ENCODE measurements at places on chromosomes 5 and 9.
A peak's percentile ranks its signal among the peaks of the same experiment; 100 is the strongest.

GRCh38 chr5:111772456-111773122, 15.6 kb upstream of the NREP start:
- DNase-seq: no peak

DNA sequence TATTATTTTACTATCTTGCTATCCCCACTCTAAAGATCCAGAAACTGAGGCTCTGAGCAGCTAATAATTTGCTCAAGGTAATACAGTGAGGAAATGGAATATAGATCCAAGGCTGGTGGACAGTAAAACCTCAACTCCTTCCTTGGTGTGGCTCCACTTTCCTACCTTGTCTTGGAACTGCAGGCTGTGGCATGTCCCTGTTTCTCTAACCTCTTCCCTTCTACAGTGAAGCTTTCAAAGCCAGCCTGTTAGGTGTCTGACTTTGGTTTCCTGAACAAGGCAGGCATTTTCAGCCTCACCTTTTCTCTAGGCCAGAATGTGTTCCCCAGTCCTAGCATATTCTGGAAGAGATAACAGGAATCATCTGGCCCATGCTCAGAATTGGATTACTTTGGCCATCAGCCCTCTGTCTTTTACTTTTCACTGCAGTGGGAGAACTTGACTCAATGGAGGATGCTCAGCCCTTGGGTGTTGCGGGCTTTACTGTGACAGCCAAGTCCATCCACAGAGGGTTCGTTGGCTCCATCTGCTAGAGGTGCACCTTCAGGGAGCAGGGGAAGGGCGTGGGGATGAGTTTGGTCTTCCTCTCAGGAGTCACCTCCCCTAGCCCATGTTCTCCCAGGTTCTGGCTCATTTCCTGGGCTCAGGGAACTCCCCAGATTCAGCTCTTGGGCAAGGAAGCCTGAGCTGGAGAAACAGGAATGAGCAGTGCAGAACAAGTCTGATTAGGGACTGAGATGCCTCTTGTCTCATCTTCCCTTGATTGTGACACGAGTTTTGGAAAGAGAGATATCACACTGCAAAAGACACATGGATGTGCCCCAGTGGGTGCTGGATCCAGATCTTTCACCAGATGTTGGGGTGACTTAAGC, 1.1 kb downstream of the NIPAL4 start:
- no peak for DNase-seq

DNA sequence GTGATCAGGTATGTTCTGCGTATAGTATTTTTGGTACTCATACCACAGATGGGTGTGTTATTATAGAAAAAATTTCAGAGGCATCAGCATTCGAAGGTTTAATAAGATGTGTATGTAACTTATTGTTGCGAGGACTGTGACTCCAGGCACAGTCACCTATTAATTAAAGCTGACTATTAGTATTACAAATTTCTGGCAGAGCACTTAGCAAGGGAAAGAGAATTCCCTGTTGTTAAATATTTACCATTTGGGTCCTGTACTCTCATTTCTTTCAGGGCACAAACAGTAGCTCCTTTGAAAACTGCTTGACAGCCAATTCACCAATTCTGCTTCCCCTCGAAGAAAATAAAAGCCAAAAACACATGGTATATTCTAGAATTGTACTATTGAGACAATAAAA, 653.8 kb downstream of the ELAVL2 start:
- no peak for DNase-seq

DNA sequence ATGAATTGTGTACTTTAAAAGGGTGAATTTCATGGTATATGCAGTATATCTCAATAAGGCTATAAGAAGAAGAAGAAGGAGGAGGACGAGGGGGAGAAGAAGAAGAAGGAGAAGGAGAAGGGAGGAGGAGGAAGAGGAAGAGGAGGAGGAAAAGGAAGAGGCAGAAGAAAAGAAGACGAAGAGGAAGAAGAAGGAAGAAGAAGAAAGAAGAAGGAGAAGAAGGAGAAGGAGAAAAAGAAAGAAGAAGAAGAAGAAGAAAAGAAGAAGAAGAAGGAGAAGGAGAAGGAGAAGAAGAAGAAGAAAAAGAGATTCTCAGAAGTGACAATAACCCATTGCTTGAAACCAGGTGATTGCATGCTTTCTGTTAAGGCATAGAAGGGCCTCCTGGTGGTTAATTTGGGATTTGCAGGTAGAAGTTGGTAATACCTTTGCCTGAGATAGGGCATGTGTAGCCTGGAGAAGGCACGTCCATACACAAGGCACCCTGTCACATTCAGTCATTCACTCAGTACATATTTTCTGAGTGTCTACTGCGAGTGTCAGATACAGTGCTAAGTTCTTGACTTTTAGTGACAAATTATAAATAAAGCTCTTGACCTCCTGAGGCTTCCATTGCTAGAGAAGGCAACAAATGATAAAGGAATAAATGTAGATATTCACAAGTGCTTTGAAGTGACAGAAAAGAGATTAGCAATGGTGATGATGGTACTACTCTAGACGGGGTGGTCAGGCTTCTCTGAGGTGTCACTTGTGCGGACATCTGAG, 231.3 kb downstream of the NPR3 start:
- DNase-seq: no peak

DNA sequence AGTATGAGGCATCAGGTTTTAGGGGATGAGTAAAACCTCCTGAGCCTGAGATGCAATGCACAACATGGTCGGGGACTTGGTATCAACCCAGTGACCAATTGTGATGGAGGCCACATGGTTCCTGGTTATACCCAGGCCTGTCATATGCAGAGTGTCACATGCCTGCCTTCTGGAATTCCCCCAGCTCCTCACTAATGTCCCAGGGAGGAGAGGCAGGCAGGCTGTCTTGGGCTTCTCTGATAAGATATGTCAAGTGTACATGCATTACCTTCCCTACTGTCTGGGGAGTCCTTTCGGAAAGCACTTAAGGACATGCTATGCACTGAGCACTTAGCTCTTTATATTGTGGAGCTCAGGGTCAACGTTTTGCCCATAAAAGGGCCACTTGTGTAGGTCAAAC, 14.2 kb upstream of the PALM2AKAP2 start:
- DNase-seq: no peak

DNA sequence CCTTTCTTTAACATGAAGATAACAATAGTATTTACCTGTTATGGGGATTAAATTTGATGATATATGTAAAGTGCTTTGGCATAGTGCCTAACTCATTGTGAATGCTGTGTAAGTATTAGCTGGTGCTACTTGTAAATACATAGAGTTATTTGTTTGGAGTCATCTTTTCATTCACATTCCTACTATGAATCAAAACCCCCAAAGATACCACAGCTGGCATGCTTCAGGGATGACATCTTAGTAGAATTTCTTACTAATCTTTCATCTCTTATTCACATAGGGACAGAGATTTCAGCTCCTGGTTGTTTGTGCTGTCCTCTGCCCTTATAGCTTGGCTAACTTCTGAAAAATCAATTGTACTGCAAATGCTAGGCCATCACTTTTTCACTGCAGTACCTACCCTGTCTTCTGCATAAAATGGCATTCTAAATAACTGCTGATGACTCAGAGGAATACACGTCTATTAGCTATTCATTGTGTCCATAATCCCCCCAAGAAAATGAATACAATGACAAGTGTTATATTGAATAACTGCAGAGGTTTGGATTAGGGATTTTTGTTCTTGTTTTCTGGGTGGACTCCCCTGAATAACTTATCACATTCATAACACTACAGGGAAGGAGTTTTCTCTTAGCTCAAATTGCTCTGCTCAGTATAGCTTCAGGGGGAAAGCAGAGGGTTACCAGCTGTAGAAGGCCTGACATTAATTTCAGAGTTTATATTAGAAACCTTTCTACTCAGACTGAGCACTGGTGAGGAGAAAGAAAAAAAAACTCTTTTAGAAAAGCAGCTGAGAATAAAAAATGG, 192.2 kb upstream of the C9orf72 start:
- no peak for DNase-seq

- DNase-seq: no peak
These were observed 67.2 kb downstream of the MRPL36 start for GRCh38 chr5:1732238-1732941.

DNA sequence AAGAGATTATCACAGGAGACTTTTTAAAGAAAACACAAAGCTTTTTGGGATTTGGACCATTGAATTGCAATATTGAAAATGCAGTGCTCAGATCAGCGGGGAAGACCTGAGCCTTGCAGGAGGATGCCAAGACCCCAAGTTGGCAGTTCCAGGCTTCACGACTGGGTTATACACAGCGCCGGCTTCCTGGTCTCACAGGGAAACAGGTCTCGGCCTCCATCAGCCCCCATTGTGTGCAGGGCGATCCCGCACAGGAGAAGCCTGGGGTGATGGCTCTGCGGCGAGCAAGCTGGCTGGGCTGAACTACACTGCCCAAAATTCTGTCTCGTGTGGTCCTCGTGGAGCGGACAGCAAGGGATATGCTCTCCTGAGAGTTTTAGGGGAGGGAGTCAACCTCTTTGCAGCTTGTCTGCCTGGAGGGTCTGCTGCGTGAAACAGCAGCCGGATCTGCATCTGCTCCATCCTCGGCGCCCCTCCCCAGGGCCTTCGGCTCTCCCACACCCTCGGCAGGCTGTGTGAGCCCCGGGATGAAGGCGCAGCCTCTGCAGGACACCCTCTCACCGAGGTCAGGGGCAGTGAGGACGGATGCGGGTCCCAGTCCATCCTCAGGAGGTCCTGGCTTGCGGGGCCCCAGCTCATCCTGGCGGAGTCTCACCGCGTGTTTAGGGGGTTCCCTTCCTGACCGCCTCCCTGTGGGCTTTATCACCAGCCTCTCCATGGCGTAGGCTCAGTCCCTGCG, 60.6 kb downstream of the NSUN2 start:
- no peak for DNase-seq

DNA sequence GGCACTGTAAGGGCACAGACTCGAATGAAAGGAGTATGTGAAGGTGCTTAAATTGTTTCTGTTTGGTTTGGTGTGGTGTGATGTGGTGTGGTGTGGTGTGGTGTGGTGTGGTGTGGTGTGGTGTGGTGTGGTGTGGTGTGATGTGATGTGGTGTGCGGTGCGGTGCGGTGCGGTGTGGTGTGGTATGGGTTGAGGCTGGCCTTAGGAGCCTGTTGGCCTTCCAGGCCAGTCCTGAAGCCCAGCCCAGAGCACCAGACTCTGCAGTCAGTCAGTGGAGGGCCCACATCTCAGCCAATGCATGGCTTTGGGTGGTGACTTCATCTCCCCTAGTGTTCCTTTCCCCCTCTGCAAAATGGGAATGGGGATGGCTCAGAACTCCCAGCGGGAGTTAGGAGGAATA, 85.8 kb downstream of the KCNIP1 start:
- DNase-seq: no peak

DNA sequence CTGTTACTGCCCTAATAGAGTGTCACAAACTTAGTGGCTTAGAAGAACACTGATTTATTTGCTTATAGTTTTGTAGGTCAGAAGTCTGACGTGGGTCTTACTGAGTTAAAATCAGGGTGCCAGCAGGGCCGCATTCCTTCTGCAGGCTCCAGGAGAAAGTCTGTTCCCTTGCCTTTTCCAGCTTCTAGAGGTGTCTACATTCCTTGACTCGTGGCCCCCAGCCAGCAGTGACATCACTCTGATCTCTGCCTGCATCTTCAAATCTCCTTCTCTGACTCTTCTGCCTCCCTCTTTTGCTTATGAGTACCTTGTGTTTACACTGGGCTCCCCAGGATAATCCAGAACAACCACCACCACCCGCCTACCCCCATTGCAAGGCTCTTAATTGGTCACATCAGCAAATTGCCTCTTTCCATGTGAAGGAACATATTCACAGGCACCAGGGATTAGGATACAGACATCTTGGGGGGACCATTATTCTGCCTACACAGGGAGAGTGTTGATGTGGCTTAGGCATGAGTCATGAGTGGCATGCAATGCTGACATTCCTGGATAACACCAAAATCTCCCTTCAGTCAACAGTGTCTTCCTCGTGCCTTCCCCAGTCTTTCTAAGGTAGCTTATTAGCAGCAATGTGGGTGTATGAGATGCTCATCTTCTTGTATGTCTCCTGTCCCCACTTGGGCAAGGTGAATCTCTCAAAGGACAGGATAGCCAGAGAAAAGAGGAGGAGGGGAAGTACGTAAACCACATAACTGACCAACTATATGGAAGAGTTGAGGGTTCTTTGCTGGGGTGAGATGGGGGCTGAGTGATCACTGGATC, 24.4 kb downstream of the CYFIP2 start:
- no peak for DNase-seq

DNA sequence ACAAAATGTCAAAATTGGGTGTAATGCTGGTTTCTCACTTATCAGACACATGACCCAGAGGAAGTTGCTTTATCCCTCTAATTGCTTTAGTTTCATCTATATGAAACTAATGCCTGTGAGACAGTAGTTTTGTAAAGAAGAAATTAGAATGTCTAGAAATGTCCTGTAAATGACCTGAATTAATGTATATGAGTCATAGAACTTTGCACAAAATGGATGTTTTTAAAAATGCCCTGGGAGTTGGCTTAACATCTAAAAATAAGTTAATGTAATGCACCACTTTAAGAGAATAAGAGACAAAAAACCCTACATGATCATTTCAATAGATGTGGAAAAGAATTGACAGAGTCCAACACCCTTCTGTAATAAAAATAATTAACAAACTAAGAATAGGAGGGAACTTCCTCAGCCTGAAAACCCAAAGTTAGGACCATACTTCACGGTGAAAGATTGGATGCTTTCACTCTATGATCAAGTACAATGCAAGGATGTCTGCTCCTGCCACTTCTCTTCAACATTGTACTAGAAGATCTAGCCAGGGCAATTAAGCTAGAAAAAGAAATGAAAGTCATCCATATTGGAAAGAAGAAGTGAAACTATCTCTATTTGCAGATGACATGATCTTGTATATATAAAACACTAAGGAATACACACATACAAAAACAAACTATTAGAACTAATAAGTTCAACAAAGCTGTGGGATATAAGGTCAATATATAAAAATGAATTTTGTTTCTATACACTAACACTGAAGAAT, 117.9 kb downstream of the MELK start:
- DNase-seq: no peak

GRCh38 chr5:125558016-125558415, 811.6 kb upstream of the ZNF608 start:
- no peak for DNase-seq

GRCh38 chr5:75053304-75054133, 1.2 kb upstream of the GCNT4 start:
- peak; percentile 41 for DNase-seq

- no peak for DNase-seq
These were observed 87.3 kb downstream of the PRDM6 start for GRCh38 chr5:123176224-123176937.

GRCh38 chr9:89428901-89429890, 68.7 kb downstream of the SEMA4D start:
- no peak for DNase-seq

DNA sequence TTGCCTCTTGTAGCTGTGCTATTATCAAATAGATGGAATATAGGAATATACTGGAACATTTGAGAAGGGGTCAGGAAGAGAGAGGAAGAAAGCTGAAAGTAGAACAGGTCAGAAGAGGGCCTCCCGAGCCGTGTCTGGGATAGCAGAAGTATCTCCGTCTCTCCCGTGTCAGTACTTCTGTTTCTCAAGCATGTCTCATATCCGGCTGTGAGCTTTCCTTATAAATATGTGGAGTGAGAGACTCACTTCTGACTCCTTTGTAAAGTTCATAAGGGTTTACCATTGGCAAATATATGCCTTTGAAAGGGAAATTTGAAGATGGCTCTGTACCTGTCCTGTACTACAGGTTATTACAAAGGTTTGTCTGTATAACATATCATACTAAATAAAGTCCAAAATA, 50.3 kb downstream of the MOCS2 start:
- DNase-seq: no peak
